ENCODE measurements at places on chromosomes 16 and 17.

DNA sequence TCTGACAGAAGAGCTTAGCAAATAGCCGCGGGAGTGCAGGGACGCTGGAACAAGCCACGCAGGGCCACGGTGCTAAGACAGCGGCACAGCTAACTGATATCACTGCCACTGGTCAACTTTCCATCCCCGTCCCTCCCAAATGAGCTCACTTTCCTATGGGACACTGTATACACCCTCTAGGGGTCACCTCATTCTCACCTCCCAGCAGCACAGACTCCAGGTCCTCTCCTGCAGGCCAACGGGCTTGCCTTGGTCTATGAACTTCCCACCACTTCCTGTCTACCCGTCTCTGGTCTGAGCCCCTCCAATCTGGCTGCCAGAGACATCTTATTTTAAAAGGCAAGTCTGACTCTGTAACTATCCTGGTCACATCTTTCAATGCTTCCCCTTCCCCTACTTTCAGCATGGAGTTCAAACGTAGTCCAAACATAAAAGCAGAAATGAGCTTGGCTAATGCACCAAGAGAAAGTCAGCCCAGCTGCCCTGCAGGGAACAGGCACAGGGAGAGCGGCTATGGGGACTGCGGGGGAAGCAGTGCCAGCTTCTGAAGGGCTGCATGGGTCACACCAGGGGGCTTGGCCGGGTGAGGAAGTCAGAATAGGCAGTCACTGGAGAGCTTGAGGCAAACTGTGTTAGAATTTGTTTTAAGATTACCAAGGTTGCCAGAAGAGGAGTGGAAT, 26.3 kb upstream of the SLC38A8 start:
- no peak for DNase-seq

GRCh38 chr17:42484304-42484703, 25.6 kb downstream of the ATP6V0A1 start:
- DNase-seq: no peak

GRCh38 chr16:56844056-56844455, 21.0 kb upstream of the SLC12A3 start:
- DNase-seq: no peak

GRCh38 chr17:27417596-27418365, 38.5 kb upstream of the KSR1 start:
- DNase-seq: no peak

DNA sequence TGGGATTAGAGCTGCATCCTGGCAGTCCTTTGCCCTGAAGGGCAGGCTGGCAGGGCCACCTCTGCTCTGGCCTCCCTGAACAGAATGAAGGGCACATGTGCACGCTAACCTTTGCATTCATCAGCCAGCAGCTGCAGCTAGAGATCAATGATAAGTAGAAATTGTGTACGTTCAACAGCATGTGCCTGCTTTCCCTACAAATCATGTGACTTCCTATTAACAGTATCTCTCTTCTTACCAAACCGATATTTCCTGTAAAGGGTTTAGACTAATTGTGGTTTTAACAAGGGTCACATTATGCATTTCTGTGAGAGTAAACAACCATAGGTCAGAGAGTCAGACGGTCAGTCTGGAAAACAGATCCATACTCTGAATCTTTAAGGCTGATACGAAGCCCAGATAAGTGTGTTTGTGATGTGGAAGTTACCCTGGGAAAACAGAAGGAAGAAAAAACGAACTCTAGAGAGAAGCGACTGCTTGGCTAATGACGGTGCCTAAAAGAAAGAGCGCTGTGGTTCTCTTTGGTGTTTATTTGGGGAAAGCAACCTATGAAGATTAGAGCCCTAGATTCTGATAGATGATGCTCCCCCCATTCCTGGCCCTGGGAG, 219.4 kb downstream of the MAF start:
- DNase-seq: no peak
